ENCODE measurements at places on chromosomes 11 and 22.

DNA sequence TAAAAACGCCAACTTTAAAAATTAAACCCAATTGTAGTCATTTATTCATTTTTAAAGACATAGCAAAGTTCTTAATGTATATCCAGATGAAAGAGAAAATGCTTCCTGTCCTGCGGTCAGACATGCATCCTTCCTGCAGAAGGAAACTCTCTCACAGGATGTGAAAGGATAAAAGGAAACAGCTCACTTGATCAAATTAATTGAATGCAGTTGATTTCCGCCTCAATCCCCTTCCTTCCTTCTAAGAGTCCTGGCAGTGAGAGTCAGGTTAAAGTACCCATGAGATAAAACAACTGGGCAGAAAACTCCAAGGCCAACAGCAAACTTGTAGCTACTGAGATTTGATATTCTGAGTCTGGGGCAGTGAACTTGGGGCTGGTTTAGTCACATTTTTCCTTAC, 38.5 kb downstream of the CWC15 start:
- no peak for DNase-seq
- no peaks in the 10 kb centered on the region for H3K4me1 ChIP-seq
- H3K36me3 ChIP-seq: no peaks in the 10 kb centered on the region
- H3K27ac ChIP-seq: no peak overlapping the region
- H3K4me3 ChIP-seq: no peak overlapping the region

DNA sequence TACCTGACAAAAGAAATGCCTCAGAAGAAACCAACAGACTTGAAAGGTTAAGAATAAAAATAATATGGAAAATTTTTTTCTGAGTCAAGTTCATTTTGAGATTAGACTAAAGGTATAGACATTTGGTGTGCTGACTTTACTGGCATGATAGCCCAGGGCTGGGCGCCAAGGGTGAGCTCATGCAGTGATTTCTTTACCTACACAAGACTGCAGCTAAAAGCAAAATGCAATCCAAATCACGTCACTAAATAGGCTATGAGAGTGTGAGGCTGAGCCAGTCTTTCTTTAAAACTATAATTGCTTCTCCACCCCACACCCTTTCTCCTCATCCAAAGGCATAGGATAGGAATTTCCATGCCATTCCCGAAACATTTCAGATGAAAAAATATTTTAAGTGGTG, 196.5 kb downstream of the FAM76B start:
- no peaks in the 10 kb centered on the region for H3K36me3 ChIP-seq
- H3K4me3 ChIP-seq: no peak overlapping the region
- no peak for DNase-seq
- no peaks in the 10 kb centered on the region for H3K27me3 ChIP-seq
- no peaks in the 10 kb centered on the region for H3K4me1 ChIP-seq

GRCh38 chr11:72981971-72982685, 160.0 kb downstream of the FCHSD2 start:
- no peak overlapping the region for H3K4me3 ChIP-seq
- H3K4me1 ChIP-seq: no peaks in the 10 kb centered on the region
- DNase-seq: no peak
- H3K27me3 ChIP-seq: no peaks in the 10 kb centered on the region
- H3K36me3 ChIP-seq: no peaks in the 10 kb centered on the region

DNA sequence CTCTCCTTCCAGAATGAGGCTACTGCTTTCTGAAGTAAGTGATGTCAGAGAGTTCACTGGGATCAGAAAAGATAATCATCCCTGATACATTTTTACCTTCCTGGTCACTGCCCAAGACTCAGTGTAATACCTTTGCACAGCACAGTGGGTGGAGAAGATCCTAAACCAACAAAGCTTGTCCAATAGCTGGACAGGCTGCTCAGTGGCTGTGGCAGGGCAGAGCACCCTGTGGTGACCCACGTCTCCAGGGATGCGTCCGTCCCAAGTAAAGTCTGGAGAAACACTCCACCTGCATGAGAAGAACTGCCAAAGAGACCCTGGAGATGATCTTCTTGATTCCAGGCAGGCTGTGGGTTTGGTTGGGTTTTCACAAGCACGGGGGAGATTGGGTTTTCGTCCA, 31.0 kb upstream of the TLCD5 start:
- H3K36me3 ChIP-seq: no peaks in the 10 kb centered on the region
- H3K4me1 ChIP-seq: peaks cover 4% of the 10 kb centered on the region
- H3K27me3 ChIP-seq: no peaks in the 10 kb centered on the region
- no peak overlapping the region for H3K27ac ChIP-seq
- no peak for DNase-seq
- no peak overlapping the region for H3K4me3 ChIP-seq

GRCh38 chr22:30626413-30626812, 9.2 kb upstream of the SLC35E4 start:
- H3K27ac ChIP-seq: no peak overlapping the region
- H3K4me1 ChIP-seq: no peaks in the 10 kb centered on the region
- H3K36me3 ChIP-seq: peaks cover 21% of the 10 kb centered on the region
- H3K27me3 ChIP-seq: no peaks in the 10 kb centered on the region
- no peak for DNase-seq

DNA sequence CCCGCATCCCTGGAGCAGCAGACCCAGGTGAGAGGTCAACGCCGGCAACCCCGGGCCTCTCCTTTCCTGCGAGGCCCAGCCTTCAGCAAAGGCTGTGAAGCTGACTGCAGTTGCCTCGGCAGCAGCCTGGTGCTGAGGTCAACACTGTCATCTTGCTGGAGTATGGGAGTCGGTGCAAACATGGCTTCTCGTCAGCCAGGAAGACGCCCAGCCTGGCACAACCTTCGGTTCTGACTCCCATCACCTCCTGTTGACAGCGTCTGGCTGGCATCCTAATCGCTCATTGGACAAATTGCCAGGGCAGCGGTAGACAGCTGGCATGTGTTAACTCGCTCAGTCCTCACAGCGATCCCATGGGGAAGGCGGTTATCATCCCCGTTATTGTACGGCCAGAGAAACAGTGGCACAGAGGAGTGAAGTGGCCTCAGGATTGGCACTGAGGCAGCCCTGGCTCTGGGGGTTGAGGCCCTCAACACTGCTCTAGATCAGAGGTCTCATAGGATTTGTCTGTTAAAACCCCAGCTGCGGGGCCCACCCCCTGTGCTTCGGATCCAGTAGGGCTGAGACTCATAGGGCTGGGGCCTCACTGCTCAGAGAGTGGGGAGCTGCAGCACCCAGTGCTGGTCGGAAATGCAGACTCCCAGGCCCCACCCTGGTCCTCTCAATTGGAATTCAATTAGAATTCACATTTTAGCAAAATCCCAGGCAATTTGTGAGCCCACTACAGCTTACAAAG, 39.3 kb upstream of the TP53I11 start:
- no peak overlapping the region for H3K4me3 ChIP-seq
- H3K27ac ChIP-seq: no peak overlapping the region
- no peaks in the 10 kb centered on the region for H3K27me3 ChIP-seq
- H3K4me1 ChIP-seq: no peaks in the 10 kb centered on the region
- no peak for DNase-seq
- H3K36me3 ChIP-seq: no peaks in the 10 kb centered on the region

GRCh38 chr11:2559527-2560311, 114.9 kb downstream of the KCNQ1 start:
- no peaks in the 10 kb centered on the region for H3K36me3 ChIP-seq
- peaks cover 9% of the 10 kb centered on the region for H3K4me1 ChIP-seq
- H3K27me3 ChIP-seq: peaks cover 23% of the 10 kb centered on the region
- H3K4me3 ChIP-seq: no peak overlapping the region

GRCh38 chr11:76635991-76636738, 34.4 kb downstream of the LRRC32 start:
- no peak for DNase-seq
- H3K4me1 ChIP-seq: no peaks in the 10 kb centered on the region
- H3K36me3 ChIP-seq: no peaks in the 10 kb centered on the region
- H3K27me3 ChIP-seq: no peaks in the 10 kb centered on the region
- H3K27ac ChIP-seq: no peak overlapping the region

GRCh38 chr22:50143096-50143495, 27.4 kb upstream of the PANX2 start:
- no peak overlapping the region for H3K27ac ChIP-seq
- no peaks in the 10 kb centered on the region for H3K27me3 ChIP-seq
- no peak for DNase-seq

- no peak overlapping the region for H3K27ac ChIP-seq
- no peaks in the 10 kb centered on the region for H3K27me3 ChIP-seq
- H3K4me1 ChIP-seq: no peaks in the 10 kb centered on the region
These were observed 278.4 kb upstream of the PDGFD start for GRCh38 chr11:104442321-104442720.

DNA sequence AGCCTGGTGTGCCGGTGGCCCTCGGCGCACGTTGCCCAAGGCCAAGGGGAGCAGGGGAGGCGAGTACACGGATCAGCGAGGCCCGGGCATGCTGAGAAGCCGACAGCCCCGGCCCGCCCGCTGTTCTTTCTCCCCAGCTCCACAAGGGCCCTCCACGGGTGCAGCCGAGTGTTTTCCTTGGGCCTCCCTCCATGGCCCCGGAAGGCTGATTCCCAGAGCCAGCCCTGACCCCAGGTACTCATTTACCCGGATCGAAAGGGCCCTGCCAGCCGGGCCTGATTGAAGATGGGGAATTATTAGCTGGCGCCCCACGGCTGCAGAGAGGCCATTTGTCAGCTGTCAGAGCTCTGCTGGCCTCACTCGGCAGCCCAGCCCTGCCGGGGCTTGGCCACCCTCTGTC, 53.1 kb downstream of the WNT7B start:
- no peaks in the 10 kb centered on the region for H3K4me1 ChIP-seq
- H3K27me3 ChIP-seq: no peaks in the 10 kb centered on the region
- no peak overlapping the region for H3K27ac ChIP-seq
- no peaks in the 10 kb centered on the region for H3K36me3 ChIP-seq
- no peak for DNase-seq
- no peak overlapping the region for H3K4me3 ChIP-seq

GRCh38 chr11:76644591-76644990, 26.0 kb downstream of the LRRC32 start:
- no peaks in the 10 kb centered on the region for H3K27me3 ChIP-seq
- H3K4me3 ChIP-seq: no peak overlapping the region
- no peak for DNase-seq
- H3K4me1 ChIP-seq: no peaks in the 10 kb centered on the region
- H3K36me3 ChIP-seq: no peaks in the 10 kb centered on the region
- no peak overlapping the region for H3K27ac ChIP-seq

- no peaks in the 10 kb centered on the region for H3K27me3 ChIP-seq
- no peak overlapping the region for H3K4me3 ChIP-seq
- H3K36me3 ChIP-seq: no peaks in the 10 kb centered on the region
- DNase-seq: no peak
These were observed 97.6 kb downstream of the FEZ1 start for GRCh38 chr11:125398475-125398874.

Measured in H1 (cell line).